ENCODE measurements at places on chromosomes 1 and 21.

GRCh38 chr1:114009393-114009792, 30.1 kb downstream of the OLFML3 start:
- DNase-seq, result no peak

GRCh38 chr1:178651742-178652141, 73.3 kb upstream of the RALGPS2 start:
- no peak for DNase-seq

DNA sequence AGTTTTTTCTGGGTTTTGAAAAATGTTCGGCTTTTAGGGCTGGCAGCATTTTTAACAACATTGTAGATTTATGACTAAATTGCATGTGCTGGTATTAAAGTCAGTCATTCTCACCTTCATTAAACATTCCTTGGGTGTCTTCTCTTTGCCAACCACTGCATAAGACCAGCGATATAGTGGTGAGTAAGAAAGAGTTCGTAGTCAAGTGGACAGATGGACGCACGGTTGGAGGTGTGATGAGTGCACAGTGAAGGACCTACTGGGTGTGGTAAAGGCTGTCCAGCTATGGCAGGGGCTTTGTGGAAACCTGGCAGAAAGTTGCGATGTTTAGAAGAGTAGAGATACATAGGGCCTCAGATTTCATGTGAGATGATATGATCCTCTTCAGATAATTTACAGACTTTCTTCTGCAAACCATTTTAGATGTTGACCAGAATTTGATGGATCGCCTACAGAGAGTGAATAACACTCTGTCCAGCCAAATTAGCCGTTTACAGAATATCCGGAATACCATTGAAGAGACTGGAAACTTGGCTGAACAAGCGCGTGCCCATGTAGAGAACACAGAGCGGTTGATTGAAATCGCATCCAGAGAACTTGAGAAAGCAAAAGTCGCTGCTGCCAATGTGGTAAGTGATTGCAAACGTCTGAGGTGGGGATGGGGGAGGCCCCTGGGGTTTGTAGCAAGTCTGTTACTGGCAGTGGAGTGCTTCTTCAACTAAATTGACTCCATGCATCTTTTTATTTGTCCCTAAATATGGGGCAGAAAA, 56.0 kb upstream of the LAMC2 start:
- no peak for DNase-seq

DNA sequence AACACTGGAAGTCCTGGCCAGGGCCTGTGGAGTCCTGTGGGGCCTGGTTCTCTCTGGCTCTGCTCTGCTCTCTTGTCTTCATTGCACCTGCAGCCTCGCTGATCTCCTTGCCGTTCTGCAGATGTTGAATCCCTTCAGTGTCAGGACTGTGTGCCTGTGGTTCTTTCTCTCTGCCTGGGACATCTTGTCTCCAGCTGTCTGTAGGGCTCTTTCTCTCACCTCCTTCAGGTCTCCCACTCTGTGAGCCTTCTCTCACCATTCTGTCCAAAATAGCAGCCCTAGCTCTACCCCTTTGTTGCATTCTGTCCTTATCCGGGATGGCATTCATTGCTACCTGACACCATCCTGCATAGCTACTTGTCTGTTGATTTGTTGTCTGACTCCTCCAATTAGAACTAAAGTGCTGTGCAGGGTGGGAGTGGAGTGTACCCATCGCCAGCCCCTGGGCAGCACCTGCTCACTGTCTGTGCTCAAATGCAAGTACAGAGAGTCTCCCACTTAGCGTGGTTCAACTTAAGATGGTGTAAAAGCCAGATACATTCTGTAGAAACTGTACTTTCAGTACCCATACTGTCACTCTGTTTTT, 8.9 kb downstream of the PGBD2 start:
- no peak for DNase-seq

GRCh38 chr21:29218749-29219148, 80.0 kb upstream of the BACH1 start:
- no peak for DNase-seq

- no peak for DNase-seq
Measured at GRCh38 chr1:11227106-11228077, 35.0 kb downstream of the MTOR start.

DNA sequence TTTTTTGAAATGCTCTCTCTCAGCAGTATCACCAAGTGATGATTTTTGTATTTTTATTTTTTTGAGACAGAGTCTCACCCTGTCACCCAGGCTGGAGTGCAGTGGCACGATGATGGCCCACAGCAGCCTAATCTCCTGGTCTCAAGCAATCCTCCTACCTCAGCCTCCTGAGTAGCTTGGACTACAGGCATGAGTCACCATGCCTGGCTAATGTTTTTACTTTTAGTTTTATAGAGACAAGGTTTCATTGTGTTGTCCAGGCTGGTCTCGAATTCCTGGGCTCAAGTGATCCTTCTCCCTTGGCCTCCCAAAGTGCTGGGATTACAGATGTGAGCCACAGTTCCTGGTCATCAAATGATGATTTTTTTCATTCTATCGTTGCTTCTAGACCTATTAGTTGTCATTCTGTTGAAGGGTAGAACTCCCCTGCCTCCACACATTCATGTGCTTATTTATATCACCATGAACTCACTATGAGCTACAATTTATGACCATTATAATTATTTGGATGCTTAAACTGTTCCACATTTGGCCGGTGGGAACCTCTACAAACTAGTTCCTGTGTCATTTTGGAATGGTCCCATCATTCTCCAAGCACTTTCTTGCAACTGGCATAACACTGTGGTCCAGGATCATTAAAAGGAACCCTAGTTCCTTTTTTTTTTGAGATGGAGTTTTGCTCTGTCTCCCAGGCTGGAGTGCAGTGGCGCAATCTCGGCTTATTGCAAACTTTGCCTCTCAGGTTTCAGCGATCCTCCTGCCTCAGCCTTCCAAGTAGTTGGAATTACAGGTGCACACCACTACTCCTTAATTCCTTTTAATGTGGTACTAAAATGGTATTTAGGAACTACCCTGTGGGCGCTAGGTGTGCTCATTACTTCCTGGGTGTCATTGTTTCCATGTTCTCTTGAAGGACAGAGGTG, 20.2 kb upstream of the TOR3A start:
- DNase-seq, result no peak

DNA sequence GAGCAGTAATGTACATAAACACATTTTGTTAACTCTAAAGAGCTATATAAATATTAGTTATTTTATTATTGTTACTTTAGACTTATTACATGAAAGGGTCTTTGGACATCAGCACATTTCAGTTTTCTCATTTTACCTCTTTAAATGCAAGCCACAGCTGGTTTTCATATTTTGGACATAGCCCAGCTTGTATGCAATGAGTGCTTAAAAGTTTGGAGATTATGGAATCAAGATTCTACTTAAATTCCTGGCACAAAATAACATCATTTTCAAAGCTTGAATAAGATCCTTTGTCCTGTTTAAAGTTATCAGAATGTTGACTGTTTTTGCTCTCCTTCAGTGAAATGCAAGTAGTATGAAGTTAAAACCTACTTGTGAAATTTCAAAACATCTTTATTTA, 15.5 kb upstream of the LEPR start:
- DNase-seq, result no peak

DNA sequence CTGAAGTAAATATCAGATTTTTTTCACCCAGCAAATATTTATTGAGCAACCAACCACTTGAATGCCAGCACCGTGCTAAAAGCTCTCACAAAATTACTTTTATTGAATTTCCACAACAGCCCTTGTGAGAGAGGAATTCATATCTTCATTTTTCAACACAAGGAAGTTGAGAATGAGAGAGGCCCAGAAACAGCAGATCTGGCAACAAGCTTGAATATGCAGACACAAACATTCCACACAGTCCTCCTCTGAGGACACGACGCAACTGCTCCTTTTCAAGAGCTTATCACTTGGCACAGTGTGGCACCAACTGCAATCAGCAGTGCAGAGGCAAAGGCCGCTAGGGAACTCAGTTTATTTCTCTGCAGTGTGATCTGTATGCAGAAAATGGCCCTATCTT, 32.2 kb upstream of the IFNAR2 start:
- DNase-seq, result no peak

GRCh38 chr1:172090511-172090817, 249.2 kb downstream of the DNM3 start:
- DNase-seq, result no peak

GRCh38 chr1:171515299-171515698, 30.0 kb downstream of the PRRC2C start:
- no peak for DNase-seq

GRCh38 chr1:95954585-95954984, 720.6 kb downstream of the RWDD3 start:
- no peak for DNase-seq

- DNase-seq, result no peak
Measured at GRCh38 chr1:92105546-92106081, 25.5 kb downstream of the BTBD8 start.

GRCh38 chr1:7733276-7733675, 37.8 kb upstream of the VAMP3 start:
- no peak for DNase-seq

DNA sequence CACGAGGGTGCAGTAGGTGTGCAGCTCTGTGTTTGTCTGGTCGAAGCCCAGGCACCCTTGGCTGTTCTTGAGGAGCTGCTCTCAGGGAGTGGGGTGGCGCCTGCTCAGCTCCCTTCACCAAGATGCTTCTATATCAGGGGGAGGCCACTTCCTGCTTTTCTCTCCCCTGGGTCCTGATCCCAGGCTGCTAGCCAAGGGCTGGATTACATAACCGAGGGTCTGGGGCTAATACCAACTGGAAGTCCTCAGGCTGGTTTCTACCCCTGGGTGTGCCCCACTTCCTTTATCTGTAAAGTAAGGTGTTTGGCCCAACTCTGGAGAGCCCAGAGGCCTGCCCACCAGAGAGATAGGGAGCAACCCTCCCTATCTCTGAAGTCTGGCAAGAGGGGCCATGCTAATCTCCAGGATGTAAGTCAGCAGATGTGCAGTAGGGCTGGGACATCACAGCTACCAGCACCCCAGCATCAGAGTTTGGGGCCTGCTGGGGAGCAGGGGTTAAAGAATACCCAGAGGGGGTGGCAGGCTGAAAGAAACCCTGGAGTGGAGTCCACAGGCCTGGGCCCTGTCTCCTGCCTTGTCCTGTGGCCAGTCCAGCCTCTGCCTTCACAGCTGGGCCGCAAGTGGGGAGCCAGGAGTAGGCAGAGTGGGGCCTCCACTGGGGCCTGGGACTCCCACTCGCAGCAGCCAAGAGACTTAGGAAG, 2.1 kb downstream of the SELENBP1 start:
- no peak for DNase-seq

- DNase-seq, result no peak
Measured at GRCh38 chr1:5996641-5997270, 4.5 kb upstream of the NPHP4 start.

DNA sequence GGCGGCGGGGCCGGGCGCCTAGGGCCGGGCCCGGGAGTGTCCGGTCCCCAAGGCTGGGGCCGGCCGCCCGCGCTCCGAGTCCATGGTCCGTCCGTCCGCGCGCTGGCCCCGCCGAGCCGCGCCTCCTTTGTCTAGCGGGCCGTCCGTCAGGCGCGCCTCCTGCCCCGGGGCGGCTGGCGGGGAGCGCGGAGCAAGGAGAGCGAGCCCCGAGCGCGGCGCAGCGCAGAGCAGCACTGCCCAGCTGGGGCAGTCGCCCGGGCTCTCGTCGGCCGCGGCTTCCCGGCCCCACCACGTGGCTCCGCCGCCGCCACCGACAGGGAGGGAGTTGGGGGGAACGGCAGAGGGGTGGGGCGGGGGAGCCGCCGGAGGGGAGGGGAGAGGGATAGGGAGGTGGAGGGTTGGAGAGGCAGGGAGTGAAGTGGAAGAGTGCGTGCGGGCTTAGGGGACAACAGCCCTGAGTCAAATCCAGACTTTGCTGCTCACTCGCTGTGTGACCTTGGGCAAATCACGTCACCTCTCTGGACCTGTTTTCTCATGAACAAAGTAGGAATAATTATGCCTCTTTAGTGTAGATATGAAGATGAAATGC, at the start of gene NKAIN1:
Gene NKAIN1 (minus strand): TSS at position 235 of the 589 bp plus-strand sequence. CDS start 340 bp downstream, outside the sequence.
- DNase-seq, result no peak
